ENCODE measurements at places on chromosomes 2 and 18.

GRCh38 chr2:149094217-149095015, 55.9 kb downstream of the LYPD6B start:
- DNase-seq = no peak

- no peak for DNase-seq
These were observed 100.2 kb downstream of the CRIM1 start for GRCh38 chr2:36455788-36456187.

GRCh38 chr2:241109210-241110088, 7.4 kb upstream of the MTERF4 start:
- DNase-seq = no peak

- no peak for DNase-seq
These were observed 69.9 kb downstream of the KCTD18 start for GRCh38 chr2:200439981-200440380.

GRCh38 chr2:70141902-70142589, 48.8 kb downstream of the C2orf42 start:
- no peak for DNase-seq

DNA sequence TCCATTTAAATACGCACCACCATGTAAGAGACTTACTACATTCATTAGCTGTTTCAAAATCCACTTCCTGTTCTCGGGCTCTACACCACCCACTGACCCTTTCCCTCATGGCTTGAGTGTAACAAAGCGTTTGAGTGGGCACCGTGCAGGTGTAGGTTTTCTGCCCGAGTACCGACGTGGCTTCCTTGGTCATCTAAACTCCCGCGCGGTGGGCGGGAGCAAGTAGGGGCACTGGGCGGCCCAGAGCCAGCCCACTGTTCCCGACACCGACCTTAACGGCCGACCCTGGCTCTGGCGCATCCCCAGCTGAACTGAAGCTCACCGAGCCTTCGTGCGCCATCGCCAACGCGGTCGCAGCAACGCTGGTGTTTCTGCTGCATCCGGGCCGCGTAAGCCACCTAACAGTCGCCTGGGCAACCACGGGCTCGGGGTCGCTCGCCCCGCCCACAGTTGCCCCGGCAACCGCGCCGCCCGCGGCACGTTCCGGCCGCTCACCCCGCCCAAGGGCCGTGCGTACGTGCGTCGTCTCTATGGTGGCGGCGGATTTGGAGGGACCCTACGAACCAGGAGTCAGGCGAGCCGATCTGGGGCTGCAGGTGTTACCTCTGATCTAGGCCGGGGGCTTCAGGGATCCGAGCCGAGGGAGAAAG, at the start of the genes C2orf81 and WDR54:
TSS of gene C2orf81 (minus strand) at position 399 of the 650 bp plus-strand sequence. CDS start at position 340, 59 bp downstream.
TSS of gene WDR54 (plus strand) at position 510 of the 650 bp plus-strand sequence. CDS start 424 bp downstream, outside the sequence.
- DNase-seq = peak; percentile 94

DNA sequence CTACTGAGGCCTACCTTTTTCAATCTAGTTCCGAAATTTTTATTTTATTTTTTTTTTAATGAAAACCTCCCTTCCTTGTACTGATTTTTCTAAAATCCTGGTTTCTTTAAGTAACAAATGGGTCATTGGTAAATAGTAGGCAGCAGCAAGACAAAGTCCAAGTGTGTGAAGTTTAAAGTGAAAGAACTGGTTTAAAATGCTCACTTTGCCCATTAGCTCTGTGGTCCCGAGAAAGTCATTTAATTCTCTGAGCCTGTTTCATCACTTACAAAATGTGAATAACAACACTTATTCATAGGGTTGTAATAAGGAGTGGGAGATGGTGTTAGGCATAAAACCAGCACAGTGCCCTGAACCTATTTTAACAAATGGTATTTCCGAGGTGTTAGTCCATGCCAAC, 426.2 kb downstream of the ERBB4 start:
- no peak for DNase-seq

DNA sequence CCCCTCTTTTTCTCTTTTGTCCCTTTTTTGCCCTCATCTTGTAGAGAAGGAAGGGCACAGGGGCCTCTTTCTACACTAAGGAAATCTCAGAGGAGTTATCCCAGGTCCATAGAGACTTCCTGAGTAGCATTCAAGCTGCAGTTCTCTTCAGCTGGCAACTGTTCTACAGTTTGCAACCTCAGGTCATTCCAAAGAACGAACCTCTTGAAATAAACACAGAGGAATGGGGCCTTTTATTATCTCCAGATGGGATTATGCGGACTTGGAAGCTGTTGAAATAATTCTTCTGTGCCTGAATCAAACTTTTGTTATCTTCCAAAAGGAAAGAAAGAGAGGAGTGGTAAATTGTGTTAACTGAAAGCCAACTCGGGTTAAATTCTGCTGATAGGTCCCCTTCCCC, 31.0 kb upstream of the NFE2L2 start:
- no peak for DNase-seq

- no peak for DNase-seq
These were observed 810.9 kb downstream of the CPS1 start for GRCh38 chr2:211367293-211367692.

DNA sequence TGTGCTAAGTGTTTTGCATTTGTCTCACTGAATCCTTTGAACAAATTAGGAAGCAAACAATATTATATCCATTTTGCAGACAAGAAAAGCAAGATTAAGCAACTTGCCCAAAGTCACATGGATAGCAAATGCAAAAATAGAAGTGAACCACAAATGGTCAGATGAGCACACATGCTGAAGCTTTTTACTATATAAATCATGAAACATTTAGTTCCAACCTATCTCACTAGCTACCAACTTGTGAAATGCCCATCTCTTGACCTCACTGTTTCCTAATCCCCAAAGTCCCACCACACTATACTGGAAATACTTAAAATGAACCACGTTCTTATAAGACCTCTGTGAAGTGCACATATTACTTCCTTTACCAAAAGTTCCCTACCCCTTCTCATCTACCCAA, 380.5 kb downstream of the ERBB4 start:
- no peak for DNase-seq

GRCh38 chr2:217568289-217568971, 434.4 kb downstream of the TNS1 start:
- no peak for DNase-seq

GRCh38 chr2:8572712-8573233, 109.1 kb upstream of the ID2 start:
- no peak for DNase-seq

- no peak for DNase-seq
These were observed 1.2 kb downstream of the REV1 start for GRCh38 chr2:99488539-99489062.

DNA sequence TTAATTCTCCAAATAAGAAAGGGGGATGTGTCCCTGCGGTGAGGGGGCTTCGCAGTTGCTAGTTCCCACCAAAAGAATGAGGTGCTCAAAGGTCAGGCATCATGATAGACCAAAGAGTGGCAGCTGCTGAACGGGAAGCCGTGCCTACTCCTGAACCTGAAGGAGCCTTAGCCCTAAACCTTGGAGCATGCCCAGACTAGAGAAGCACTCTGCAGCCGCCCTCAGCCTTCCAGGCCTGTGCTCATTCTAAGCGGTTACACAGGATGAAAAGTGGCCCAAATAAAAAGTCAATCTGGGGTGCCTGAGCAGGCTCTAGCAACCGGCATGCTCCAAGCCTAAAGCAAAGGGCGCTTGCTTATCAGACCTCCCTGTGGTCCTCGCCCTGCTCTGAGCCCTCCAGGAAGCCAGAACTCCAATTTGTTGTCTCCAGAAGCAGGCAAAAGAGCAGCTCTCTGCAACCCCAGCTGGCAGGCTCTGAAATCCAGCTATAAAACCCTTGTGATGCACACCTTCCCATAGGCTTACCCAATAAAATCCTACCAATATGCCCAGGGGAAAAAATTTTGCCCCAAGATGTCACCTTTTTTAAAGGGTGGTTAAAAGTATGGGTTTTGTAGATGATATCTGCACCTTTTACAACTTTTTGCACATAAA, 17.5 kb downstream of the UXS1 start:
- DNase-seq = no peak
